Spleen (tissue), 13 donors: ENCODE measurements at places on chromosomes 7 and 10. TPM values are rescaled to one million over a fixed set of nuclear protein-coding genes. Genes with fewer than 3 reads are reported as not detected.

DNA sequence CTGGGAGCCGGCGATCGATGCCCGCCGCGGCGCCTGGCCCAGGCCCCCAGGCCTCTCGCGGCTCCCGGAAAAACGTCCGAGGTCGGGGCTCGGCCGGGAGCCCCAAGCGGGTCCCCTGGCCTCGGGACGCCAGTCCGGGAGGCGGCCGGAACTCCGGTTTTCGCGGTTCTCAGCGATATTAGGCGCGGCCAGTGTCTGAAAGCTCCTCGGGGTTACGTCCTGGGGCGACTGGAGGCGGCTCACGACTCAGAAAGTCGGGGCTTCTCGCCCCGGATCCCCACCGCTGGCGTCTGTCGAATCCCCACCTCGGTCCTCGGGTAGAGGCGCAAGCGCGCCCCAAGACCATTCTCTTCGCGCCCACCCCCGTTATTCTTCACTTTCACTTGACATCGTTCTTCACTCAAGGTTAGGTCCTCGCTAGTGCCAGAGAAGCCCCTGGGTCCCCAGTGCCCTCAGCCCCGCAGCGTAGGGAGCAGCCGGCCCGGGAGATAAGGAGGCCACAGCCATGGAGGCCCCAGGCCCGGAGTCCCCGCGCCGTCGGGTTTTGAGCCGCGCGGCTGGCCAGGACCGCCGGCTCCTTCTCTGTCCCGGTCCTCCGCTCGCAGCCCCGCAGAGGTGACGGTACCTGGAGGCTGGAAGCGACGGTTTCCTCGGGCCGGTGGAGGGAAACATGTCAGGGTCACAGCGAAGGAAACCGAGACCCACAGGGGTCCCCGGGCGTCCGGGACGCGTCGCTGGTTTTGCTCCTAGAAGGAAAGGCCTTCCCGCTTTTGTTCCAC lies 35.2 kb upstream of the EBLN1 start:
- DNase-seq = peak; percentile 86

GRCh38 chr7:7553386-7553785 lies 13.3 kb upstream of the MIOS start:
- DNase-seq = no peak

GRCh38 chr10:97083228-97083829 lies 102.4 kb downstream of the SLIT1 start:
- no peak for DNase-seq

The OR6V1 gene
- not detected for total RNA-seq

The SCART1 gene
- total RNA-seq = 8.4 TPM

GRCh38 chr7:19725770-19726169 lies 16.9 kb upstream of the POLR1F start:
- DNase-seq = no peak

The EEPD1 gene
- 17.8 TPM for total RNA-seq

- peak; percentile 32 for DNase-seq
Observed at GRCh38 chr7:1925349-1925748, 255.3 kb downstream of the ELFN1 start.

DNA sequence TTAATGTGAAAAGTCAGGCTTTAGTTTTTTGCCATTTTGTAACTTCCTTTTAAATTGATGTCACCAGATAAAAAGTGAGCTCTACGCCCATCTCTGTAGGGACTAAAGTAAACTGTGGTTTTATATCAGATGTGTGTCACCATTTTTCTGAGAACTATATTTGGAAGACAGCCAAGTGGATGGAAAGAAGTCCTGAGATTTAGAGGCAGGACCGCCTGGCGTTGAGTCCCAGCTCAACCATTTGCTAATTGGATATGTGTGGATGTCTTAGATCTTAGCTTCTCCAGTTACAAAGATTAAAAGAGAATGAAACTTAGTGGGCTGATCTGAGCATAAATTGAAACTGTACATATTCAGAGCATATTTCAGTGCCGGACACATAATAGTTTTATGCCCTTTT lies 691.6 kb upstream of the CELF2 start:
- no peak for DNase-seq

The CFAP46 gene
- 0.85 TPM for total RNA-seq

The C10orf67 gene
- total RNA-seq = not detected

- no peak for DNase-seq
Observed at GRCh38 chr10:6024334-6024682, 37.9 kb downstream of the IL2RA start.

The PYROXD2 gene
- total RNA-seq = 4.7 TPM

The CAMK2B gene
- 0.66 TPM for total RNA-seq

- no peak for DNase-seq
Observed at GRCh38 chr7:121081327-121081936, 92.9 kb downstream of the CPED1 start.

- no peak for DNase-seq
Observed at GRCh38 chr7:127081539-127081938, 171.2 kb downstream of the GRM8 start.

The GTPBP4 gene
- 27.1 TPM for total RNA-seq

- DNase-seq = no peak
Observed at GRCh38 chr10:103734731-103735130, 120.6 kb downstream of the SH3PXD2A start.

The EXOC6 gene
- total RNA-seq = 31.5 TPM

DNA sequence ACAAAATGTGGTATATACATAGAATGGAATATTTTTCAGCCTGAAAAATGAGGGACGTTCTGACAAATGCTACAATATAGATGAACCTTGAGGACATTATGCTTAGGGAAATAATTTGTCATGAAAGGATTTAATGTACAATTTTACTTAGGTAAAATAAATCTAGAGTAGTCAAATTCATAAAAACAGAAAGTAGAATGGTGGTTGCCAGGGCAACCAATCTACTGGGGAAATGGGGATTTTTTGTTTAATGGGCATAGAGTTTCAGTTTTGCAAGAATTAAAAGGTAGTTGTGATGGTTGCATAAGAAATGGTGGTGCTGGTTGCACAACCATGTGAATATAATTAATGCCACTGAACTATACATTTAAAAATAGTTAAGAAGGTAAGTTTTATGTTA lies 296.0 kb upstream of the SP4 start:
- DNase-seq = no peak

DNA sequence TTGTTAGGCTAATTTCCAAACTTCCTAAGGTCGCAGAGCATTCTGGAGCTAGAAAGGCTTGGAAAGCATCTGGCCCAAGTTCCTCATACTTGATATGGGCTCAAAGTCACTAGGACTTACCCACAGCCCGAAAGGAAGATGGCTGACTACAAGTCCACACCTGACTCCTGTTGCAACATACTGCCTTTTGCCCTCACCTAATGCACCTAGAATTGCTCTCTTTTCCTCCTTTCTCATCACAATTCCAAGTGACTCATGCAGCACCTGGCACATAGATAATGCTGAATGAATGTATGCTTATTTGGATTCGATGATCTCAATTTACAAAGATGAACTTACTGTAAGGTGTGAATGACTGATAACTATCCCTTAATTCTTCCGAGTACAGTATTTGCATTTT lies 131.5 kb downstream of the SORBS1 start:
- DNase-seq = no peak

DNA sequence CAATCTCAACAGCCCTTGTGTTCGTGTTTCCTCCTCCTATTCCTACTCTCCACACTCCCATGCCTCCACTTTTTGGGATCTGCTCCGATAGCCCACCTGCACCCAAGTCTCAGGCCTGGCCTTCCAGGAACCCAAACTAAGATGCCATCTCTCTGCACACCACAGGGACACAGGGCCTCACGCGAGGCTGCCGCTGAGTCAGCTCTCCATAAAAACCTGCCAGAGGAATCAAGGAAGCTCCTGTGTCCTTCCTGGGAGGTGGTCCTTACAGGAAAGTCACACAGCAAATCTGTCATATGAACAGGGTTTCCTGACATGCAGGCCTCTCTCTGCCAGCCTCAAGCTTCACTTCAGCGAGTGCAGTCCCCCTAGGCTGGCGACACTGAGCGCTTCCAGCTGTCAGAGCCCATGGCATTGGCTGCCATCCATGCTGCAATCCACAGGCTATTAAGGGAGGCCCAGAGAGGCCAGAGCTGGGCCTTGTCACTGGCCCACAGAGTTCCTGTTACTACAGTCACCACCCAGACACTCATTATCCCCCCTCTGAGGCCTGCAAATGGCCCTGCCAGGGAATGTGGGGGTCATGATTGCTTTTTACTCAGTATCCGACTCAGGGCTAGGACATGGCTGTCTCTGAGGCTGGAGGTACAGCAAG lies 151.4 kb downstream of the OAT start:
- peak; percentile 74 for DNase-seq

The CFAP70 gene
- 2.9 TPM for total RNA-seq
